ENCODE measurements at places on chromosomes 13 and 19. TPM values are rescaled to one million over a fixed set of nuclear protein-coding genes. Genes with fewer than 3 reads are reported as not detected.

LPAR6 gene
- 28.9 TPM for total RNA-seq

EHD2 gene
- 171 TPM for total RNA-seq

MUC16 gene
- not detected for total RNA-seq

SHD gene
- not detected for total RNA-seq

CCDC169 gene
- 4.5 TPM for total RNA-seq

PRR22 gene
- 0.57 TPM for total RNA-seq

WBP4 gene
- 5.2 TPM for total RNA-seq

DZIP1 gene
- total RNA-seq, result 19.1 TPM

CALR3 gene
- total RNA-seq, result not detected

CCL25 gene
- total RNA-seq, result not detected

ZSCAN4 gene
- 0.10 TPM for total RNA-seq

SLITRK5 gene
- not detected for total RNA-seq

KIR3DL2 gene
- not detected for total RNA-seq

FUT2 gene
- not detected for total RNA-seq

NLRP5 gene
- total RNA-seq, result not detected

ZNF626 gene
- 15.0 TPM for total RNA-seq

ZNF254 gene
- total RNA-seq, result 24.3 TPM

CKM gene
- total RNA-seq, result not detected

ZNF177 gene
- 1.3 TPM for total RNA-seq

ZNF93 gene
- total RNA-seq, result 12.8 TPM

GRK1 gene
- total RNA-seq, result not detected

KCTD12 gene
- 268 TPM for total RNA-seq

RPL13A gene
- 2,277 TPM for total RNA-seq

SMIM24 gene
- total RNA-seq, result 0.33 TPM

IZUMO2 gene
- not detected for total RNA-seq

GARIN5A gene
- not detected for total RNA-seq

VSTM2B gene
- total RNA-seq, result not detected

SOHLH2 gene
- 0.19 TPM for total RNA-seq

CEACAM3 gene
- total RNA-seq, result not detected

ZNF701 gene
- 15.7 TPM for total RNA-seq

AMER2 gene
- total RNA-seq, result not detected

ARHGEF18 gene
- 35.1 TPM for total RNA-seq

BABAM1 gene
- 107 TPM for total RNA-seq

KCNRG gene
- total RNA-seq, result 4.8 TPM

CBY2 gene
- total RNA-seq, result not detected

ATP8B3 gene
- total RNA-seq, result 1.7 TPM

ZNF554 gene
- 2.0 TPM for total RNA-seq

ZNF442 gene
- total RNA-seq, result 0.65 TPM

S1PR2 gene
- 1.6 TPM for total RNA-seq

RFPL4A gene
- total RNA-seq, result 2.3 TPM

EMC10 gene
- 72.5 TPM for total RNA-seq

PSG11 gene
- not detected for total RNA-seq

EID2 gene
- total RNA-seq, result 11.8 TPM

DAZAP1 gene
- 63.0 TPM for total RNA-seq

RASGRP4 gene
- not detected for total RNA-seq

TMEM221 gene
- not detected for total RNA-seq

MKNK2 gene
- total RNA-seq, result 82.3 TPM
